ENCODE measurements at places on chromosomes 5 and 9.

DNA sequence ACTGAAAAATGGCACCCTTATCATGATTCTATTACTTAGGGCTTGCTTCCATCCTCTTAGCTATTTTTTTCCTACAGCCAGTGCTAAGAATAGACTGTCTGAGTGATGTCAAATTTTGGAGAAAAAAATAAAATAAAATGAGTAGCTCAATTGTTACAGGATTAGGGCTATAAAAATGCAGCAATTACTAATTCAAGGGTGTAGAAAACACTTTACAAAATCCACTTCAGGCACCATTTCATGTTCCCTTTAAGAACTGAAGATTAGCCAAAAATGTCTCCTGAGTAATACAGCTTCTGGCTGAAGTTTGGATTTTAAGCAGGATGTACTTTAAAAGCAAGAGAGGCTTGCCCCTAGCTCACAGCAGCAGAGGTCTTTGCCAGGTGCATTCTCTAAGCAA, 240.5 kb upstream of the IRX1 start:
- peak; percentile 29 for DNase-seq

GRCh38 chr9:134325813-134326723, at the start of gene RXRA:
Gene RXRA, plus strand, starts transcription at chr9:134326455. Its CDS starts 177 bp downstream, at chr9:134326632.
- peak; percentile 80 for DNase-seq

GRCh38 chr9:91647371-91647770, 223.7 kb upstream of the NFIL3 start:
- DNase-seq: no peak

GRCh38 chr5:52204310-52204709, 583.4 kb upstream of the ITGA1 start:
- no peak for DNase-seq

GRCh38 chr5:94707359-94707758, 88.9 kb downstream of the SLF1 start:
- no peak for DNase-seq

GRCh38 chr5:1553539-1554409, 30.0 kb upstream of the LPCAT1 start:
- no peak for DNase-seq

- DNase-seq: no peak
Observed at GRCh38 chr5:136103118-136103517, 29.5 kb upstream of the SMAD5 start.

DNA sequence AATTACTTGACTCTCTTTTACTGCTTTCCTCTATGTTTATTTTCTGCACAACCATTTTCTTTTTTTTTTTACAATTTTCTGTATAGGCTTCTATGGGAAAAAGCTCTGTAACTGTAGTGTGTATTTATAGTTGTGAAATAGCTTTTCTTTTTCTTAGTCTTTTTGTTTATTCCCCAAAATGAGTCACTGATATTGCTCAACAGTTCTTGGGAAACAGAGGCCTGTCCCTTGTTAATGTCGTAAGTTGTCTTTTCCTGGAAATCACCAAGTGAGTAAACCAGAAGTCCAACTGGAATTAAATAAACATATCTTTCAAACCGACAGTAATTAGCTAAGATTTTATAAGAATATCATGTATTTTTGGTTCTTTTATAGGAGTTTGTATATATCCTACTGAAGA, 325.1 kb upstream of the PRR16 start:
- DNase-seq: no peak
